ENCODE measurements at places on chromosomes 2 and 18.

DNA sequence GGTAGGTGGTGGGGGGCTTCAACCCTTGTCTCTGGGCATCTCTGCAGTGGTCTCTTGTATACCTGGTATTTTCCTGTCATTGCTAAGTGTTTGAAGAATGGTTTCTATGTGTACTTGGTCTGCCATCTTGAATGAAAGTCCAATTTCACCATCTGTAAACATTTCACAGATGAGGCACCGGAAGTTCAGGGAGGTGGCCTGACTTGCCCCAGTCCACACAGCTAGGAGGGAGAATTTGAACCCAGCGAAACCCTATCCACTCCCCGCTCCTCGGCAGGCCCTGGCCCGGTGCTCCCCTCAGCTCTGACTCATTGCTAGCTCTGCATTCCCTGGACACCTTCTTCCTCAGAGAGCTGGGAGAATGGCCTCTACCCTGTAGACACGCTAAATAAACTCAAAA is 30.5 kb downstream of the ZAP70 start:
- DNase-seq, result no peak

DNA sequence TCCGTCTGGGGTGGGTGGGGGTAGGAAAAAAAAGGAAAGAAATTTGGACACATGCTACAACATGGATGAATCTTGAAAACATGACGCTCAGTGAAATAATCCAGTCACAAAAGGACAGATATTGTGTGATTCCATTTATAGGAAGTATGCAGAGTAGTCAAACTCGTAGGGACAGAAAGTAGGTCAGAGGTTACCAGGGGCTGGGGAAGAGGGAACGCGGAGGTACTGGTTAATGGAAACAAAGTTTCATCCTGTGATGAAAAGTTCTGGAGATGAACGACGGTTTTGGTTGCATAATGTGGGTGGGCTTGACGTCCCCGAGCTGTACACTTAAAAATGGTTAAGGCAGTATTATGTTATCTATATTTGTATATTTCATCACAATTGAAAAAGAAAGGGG is 4.5 kb upstream of the SFTPB start:
- DNase-seq, result no peak

DNA sequence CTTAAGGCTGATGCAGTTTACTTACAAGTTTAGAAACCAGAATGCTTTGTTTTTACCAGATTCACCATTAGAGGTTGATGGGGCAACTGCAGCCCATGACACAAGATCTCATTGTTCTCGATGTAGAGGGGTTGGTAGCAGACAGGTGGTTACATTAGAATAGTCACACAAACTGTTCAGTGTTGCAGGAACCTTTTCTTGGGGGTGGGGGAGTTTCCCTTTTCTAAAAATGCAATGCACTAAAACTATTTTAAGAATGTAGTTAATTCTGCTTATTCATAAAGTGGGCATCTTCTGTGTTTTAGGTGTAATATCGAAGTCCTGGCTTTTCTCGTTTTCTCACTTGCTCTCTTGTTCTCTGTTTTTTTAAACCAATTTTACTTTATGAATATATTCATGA is 99.4 kb upstream of the IL1R2 start:
- no peak for DNase-seq

DNA sequence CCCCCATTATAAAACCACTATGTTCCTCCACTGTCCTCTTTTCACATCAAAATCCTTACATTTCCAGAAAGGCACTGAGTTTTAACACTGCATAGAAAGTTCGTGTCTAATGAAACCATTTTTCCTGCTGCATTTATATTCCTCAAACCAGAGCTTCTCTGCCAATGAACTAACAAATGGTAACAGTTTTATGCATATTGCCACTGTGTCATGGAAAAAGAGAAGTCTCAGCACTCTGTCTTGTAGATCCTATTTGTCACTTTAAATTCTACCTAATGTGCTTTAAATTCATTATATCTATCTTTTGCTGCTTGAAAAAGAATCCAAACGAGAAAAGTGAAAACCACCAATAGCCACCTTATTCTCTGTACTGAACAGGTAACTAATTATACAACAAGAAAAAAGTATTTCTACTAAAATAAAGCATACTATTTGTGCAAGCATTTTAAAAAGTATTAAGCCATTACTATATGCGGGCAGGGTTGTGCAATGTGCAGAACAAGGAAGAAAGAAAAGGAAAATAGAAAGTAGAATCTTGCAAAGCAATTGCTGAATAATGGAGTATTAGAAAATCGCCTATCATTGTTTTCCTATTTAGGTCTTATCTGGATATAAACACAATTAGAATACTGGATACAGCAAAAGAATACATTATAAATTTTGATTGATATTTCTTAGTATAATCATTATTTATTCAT is 328.9 kb downstream of the ZEB2 start:
- no peak for DNase-seq

GRCh38 chr2:114049826-114050225 is 159.9 kb downstream of the ACTR3 start:
- no peak for DNase-seq

GRCh38 chr2:195912079-195912478 is 156.6 kb downstream of the DNAH7 start:
- no peak for DNase-seq

Measured in SW 1271 (cell line).